Renal pelvis (tissue), 12 donors: ENCODE measurements at places on chromosomes 6 and 20. TPM values are rescaled to one million over a fixed set of nuclear protein-coding genes. Genes with fewer than 3 reads are reported as not detected.

- no peak for DNase-seq
These were observed 276.7 kb downstream of the PLCB1 start for GRCh38 chr20:8408587-8409307.

UBD gene
- 0.70 TPM for polyA plus RNA-seq

DNA sequence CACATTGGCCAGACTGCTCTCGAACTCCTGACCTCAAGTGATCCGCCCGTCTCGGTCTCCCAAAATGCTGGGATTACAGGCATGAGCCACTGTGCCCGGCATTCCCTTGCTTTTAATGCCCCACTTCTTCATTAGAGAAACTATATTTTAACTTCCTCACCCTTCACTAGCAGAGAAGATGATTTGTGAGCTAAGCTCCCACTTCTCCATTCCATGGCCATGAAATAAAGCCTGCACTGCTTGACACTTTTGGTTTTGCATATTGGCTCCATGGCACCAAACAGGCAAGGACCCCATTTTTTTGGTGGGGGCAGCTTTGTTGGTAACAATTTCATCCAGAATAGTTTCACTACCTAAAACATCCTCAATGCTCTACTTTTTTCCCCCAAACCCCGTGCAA is 145.3 kb downstream of the TFAP2B start:
- DNase-seq, result no peak

- DNase-seq, result no peak
These were observed 2.6 kb upstream of the ZBP1 start for GRCh38 chr20:57622579-57623381.

DNA sequence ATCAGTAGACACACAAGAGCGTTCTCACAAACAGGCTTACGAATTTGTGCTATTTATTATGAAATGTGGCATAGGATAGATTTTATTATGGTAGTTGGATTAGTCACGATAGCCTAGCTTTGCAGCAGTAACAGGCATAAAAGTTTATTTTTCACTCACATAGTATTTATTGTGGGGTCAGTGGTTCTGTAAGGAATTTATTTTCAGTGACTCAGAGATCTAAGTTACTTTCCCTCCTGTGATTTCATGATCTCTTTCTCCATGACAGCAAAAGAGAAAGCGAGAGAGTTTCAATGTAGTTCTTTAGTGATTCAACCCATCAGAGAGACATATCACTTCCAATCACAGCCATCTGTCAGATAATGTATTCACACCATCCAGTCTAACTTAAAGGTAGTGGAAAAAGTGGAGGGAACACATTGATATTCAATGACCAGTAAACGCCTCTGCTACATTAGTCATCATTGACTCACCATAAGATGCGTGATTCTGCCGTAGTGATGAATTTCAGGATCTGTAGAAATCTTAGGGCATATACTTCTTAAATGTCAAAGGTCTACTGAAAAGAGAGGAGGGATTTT is 605.5 kb downstream of the HDGFL1 start:
- DNase-seq, result no peak

ZSCAN23 gene
- 12.3 TPM for polyA plus RNA-seq

NT5E gene
- polyA plus RNA-seq, result 4.4 TPM

DNA sequence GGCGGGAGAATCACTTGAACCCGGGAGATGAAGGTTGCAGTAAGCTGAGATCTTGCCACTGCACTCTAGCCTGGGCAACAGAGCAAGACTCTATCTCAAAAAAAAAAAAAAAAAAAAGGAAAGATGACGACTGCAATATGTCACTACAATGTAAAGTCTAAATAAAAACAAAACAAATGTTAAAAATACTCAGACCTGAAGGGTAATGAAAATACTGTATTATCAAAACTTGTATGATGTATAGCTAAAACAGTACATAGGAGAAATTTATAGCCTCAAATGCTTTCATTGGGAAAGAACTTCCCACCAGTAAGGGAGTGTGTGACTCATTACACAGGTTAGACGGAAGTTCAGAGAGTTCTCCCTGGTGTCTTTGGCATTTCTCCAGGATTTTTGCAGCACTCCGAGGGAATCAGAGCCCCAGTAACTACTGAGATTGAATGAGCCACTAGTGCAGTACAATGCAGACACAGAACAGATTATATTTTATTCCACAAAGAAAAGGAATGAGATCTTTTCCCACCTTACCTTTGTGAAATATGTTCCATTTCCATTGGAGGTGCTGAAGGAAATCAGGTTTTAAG is 12.5 kb upstream of the RALGAPB start:
- peak; percentile 77 for DNase-seq

- DNase-seq, result no peak
These were observed 53.3 kb downstream of the EPB41L2 start for GRCh38 chr6:131009790-131010189.

- no peak for DNase-seq
These were observed 25.1 kb upstream of the UTRN start for GRCh38 chr6:144259986-144260385.

GRCh38 chr6:43773980-43774775 is 4.2 kb downstream of the VEGFA start:
- DNase-seq, result no peak

SLC52A3 gene
- polyA plus RNA-seq, result 4.3 TPM

- no peak for DNase-seq
These were observed 862.7 kb upstream of the MAP3K7 start for GRCh38 chr6:91449539-91449938.

GRCh38 chr6:29965563-29965872 is 23.2 kb downstream of the HLA-A start:
- no peak for DNase-seq
